Ammon's horn (tissue), 1 donor: ENCODE measurements at places on chromosomes 3 and 15.
A peak's percentile ranks its signal among the peaks of the same experiment; 100 is the strongest.

DNA sequence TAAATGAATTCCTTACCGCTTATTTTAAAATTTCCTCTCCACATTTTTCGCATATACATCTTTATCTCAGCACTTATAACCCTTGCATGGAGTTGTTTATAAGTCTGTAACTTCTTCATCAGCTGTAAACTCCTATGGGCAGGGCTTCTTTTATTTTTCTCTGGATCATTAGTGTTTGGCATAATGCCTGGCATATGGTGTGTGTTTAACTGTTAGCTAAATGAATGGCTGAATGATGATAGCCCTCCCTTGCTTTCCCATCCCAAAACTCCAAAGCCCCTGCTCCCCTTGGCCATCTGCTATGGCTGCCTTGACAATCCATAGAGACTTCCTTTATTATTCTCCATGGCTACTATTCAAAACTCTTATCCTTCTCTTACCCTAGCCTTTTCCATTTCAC, 48.1 kb upstream of the SEMA6D start:
- no peak for DNase-seq

- DNase-seq, result no peak
These were observed 21.8 kb upstream of the RBP1 start for GRCh38 chr3:139561255-139561817.

- DNase-seq, result no peak
These were observed 34.7 kb downstream of the KLHL25 start for GRCh38 chr15:85760049-85760448.

GRCh38 chr3:95705786-95706418, 1108.5 kb upstream of the EPHA6 start:
- DNase-seq, result no peak

DNA sequence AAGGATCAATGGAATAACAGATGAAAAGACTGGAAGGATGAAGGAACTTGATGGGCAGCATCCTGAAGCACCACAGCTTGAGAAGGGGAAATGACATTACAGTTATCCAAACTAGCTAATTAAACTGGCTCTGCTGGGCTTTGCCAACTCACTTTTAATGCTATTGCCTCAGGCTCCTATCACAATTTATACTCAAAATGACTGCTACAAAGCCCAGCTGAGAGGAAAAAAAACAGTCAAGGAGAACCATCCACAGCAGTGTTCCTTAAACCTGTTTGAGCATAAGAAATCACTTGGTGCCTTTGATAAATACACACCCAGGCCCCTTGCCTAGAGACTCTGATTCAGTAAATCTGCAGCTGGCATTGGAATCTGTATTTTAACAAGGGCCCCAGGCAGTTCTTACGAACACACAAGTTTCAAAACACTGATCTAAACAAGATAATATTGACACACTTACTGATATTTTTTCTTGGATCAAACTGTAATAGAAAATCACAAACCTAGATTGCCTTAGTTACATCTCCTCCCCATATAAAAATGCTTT, 85.8 kb downstream of the MB21D2 start:
- DNase-seq, result no peak

- no peak for DNase-seq
These were observed 12.9 kb downstream of the CSRNP1 start for GRCh38 chr3:39140341-39140971.

GRCh38 chr3:161349529-161350312, 21.6 kb downstream of the SPTSSB start:
- DNase-seq, result no peak

- no peak for DNase-seq
These were observed 38.8 kb downstream of the CBLB start for GRCh38 chr3:105829871-105830622.

GRCh38 chr3:118089563-118089962, 945.1 kb downstream of the IGSF11 start:
- no peak for DNase-seq

GRCh38 chr3:1421577-1421976, 328.8 kb downstream of the CNTN6 start:
- DNase-seq, result no peak

DNA sequence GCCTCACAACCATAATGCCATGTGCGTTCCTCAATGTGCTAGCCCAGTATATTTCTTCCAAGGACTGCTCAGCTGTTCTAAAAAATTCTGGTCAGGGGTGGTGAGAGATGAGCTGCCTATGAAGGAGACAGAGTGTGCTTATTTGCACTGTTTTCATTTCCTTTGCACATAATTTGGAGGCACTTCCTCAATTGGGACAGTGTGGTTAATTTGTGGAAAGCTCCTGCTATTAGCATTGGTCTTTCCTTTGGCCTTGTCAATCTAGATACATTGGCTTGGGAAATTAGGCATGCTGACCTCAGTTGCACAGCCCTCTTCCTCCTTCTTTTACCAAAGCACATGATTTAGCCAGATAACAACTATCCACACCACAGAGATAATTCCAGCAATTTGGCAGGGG, 9.4 kb downstream of the FAM81A start:
- no peak for DNase-seq

- no peak for DNase-seq
These were observed 20.4 kb downstream of the FBN1 start for GRCh38 chr15:48625126-48625525.

GRCh38 chr3:195893516-195893915, 14.8 kb downstream of the TNK2 start:
- DNase-seq, result peak; percentile 83

- no peak for DNase-seq
These were observed 80.3 kb downstream of the PEX5L start for GRCh38 chr3:179956416-179956830.

DNA sequence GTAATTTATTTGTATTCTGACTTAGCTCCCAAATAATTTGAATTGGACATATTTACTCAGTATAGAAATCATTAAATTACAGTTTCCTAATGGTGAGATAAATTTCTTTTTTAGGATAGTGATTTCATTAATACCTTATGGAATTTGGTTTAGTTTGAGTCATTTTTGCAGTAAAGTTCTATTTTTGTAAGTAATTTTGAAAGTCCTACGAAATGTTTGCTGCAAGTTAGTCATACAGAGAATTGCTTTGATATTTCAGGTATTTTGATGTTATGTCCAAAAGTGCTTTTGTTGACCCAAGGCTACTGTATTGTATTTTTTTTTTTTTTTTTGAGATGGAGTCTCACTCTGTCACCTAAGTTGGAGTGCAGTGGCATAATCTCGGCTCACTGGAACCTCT, 41.7 kb downstream of the TCF12 start:
- DNase-seq, result no peak

DNA sequence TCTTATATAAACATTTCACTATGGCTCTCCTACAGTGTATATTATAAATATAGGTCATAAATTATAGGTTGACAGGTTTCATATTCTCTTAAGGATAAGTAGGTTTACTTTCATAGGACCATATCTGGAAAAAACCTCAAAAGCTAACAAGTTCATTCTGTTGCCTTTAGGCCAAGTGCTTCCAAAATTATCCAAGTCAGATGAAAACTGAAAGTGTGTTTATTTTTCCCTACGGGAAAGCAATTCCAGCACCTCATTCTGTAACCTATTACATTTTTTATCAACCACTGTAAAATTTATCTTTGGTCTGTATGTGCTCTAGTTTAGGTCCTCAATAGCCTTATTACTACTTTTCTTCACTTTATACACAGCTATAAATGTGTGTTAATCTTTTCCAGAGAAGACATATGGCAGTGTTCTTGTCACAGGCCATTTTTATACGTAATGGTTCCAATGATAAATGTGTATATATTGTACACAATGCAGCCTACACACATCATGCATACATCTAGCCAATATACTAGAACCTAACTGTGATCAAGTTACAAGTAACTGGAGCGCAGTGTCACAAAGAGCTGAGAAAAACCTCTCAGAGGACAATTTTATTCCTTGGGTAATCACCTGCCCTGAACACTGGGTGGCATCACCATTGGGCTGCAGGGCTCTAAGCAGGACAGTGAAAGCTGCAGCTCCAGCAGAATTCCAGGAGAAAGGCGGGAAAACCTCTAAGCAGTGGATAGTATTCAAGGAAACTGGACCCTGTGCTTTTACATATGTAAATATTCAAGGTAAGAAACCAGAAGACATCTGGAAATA, 251.3 kb downstream of the CTNNB1 start:
- no peak for DNase-seq

DNA sequence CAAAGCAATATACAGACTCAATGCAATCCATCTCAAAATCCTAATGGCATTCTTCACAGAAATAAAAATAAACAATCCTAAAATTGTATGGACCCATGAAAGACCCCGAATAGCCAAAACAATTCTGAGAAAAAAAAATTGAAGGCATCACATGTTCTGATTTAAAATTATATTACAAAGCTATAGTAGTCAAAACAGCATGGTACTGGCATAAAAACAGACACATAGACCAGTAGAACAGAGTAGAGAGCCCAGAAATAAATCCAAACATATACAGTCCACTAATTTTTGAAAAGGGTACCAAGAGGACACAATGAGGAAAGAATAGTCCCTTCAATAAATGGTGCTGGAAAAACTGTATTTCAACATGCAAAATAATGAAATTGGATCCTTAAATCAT, 70.4 kb upstream of the THRB start:
- DNase-seq, result no peak

GRCh38 chr3:171200052-171200749, 173.7 kb upstream of the SLC2A2 start:
- DNase-seq, result no peak

DNA sequence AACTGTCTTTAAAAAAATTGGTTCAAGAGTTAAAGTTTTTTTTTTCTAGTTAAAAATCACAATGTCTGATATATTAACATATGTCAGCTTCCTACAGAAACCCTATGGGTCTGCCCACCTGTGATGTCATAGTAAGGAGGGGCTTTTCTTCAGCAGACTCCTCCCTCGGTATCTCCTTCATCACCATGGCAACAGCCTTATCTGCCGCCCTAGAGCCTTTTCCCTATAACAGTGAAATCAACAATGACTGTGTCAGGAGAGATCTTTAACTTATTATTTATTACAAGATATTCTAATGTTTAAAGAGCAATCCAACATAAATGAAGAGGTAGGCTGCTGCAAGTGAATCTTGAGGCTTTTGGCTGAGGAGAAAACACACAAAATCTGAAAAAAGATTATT, 138.7 kb downstream of the PEX5L start:
- no peak for DNase-seq

DNA sequence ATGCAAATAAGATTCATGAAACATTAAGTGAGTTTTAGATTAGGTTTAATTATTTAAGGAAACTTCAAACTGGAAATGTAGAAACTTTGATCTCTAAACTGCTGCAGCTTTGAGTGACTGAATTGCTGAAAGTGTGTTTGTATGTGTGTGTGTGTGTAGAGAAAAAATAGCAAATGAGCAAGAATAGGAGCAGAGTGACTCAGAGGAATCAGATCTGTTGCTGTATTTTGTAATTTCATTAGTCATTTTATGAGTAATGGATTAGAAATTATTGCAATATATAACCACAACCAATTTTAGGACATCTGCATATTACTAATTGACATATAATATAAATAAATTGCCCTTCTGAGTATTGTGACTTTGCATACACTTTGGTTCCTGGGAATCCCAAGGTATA, 52.8 kb upstream of the SLC9A9 start:
- DNase-seq, result peak; percentile 47

DNA sequence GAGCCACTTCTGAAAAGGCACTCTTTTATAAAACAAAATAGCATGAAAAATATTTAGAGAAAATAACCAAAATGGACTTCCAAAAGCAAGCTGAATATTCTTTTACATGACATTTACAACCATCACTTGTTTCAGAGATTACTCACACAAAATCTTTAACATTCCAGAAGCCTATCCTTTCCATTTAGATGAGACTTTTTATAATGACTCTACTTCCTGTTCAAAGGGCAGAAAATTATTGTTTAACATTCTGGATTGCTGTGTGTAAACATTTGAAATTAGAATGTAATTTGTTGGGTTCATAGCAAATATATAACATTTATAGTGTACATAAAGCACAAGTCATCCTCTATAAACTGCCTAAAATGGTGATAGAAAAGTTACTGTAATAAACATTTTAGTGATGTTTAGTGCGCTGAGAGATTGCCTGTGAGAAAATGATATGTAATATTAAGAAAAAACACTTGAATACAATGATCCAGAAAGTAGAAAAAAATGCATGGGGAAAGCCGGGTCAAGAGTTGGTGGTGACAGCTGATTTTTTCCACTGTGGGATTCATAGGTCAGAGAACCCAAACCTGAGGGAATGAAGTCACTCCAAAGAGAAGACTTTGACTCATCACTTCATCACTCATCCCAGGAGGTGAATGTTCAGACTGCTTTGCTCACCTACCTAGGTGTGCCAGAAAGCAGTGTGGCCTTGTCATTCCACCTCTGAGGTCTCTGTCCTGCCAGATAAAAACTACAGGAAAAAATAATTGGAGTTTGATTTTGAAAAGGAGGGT, 305.8 kb downstream of the ARPP21 start:
- DNase-seq, result no peak
